Jurkat, Clone E6-1 (cell line): ENCODE measurements at places on chromosomes 6 and 20.
A peak's percentile ranks its signal among the peaks of the same experiment; 100 is the strongest.

- DNase-seq: no peak
Measured at GRCh38 chr6:129369737-129370136, 340.2 kb downstream of the ARHGAP18 start.

- DNase-seq: no peak
Measured at GRCh38 chr20:20199361-20200160, 147.2 kb downstream of the CFAP61 start.

GRCh38 chr6:158770533-158771330 is 48.4 kb downstream of the EZR start:
- no peak for DNase-seq

- DNase-seq: no peak
Measured at GRCh38 chr6:112269114-112269513, 14.7 kb upstream of the LAMA4 start.

GRCh38 chr6:80319196-80319595 is 212.7 kb downstream of the BCKDHB start:
- no peak for DNase-seq

GRCh38 chr20:17933711-17934110 is 34.9 kb downstream of the SNX5 start:
- DNase-seq: no peak

DNA sequence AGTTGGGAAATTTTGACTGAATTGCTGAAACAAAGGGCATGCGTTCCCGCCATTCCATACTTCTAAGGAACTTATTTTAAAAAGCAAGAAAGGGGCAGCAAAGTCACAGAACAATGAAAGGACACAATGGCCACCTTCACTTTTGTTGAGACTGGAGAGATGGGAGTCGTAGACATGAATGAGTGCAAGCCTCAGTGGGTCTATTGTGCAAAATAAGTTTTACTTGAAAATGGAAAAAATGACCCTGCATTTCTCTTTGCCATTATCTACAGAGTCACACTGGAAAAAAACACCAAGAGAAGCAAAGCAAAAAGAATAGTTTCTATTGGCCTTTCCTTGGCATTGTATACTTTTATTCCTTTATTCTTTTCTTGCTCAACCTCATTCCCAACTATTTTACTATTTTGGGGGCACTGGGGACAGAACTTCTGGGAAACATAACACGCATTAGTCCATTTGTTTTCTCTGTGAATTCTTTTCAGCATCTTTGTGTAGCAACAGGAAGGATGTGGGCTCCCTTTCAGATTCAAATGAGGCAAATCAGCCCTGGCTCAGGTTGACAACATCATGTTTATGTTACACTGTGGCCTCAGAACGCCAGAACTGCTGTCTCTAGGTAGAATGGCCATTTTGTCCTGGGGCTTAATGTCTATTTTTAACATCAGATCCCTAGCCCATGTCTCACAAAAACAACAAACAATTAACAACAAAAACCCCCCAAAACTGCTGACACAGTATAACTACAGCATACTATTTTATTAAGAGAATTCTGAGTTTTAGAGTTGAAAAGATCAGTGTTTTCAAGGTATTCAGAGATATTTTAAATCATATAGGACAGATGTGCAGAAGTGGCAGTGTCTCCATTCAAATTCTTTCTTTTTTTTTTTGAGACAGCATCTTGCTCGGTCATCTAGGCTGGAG is 122.2 kb downstream of the FYN start:
- DNase-seq: peak; percentile 79

- DNase-seq: no peak
Measured at GRCh38 chr20:64151633-64152530, 12.4 kb upstream of the MYT1 start.

DNA sequence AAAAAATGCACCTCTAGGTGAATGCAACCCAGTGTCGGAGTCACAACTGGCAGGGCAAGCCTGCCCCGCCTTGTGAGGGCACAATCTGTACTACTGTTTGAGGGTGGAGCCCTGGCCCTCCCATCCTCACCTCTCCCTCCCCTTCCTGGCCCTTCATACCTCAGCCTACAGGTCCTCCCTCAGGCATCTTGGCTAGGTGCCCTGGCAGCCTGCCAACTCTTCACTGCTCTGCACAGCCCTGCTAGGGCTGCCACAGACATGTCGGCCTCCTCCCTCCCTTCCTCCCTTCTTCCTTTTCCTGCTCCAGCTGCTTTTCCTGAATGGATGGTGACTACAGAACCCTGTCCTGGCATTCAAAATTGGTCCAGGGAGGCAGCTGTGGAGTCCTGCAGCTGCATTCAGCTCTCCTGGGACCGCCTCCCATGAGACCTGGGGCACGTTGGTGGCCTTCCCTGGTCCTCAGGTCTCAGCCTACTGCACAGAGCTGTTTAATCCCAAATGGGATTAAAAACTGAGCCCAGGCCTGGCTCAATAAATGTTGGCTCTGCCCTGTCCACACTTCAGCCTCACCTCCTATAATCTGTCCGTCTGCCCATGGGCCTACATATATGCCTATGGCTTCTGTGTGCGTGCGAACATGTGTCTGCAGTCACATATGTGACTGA is 52.7 kb downstream of the CDH22 start:
- DNase-seq: peak; percentile 55

DNA sequence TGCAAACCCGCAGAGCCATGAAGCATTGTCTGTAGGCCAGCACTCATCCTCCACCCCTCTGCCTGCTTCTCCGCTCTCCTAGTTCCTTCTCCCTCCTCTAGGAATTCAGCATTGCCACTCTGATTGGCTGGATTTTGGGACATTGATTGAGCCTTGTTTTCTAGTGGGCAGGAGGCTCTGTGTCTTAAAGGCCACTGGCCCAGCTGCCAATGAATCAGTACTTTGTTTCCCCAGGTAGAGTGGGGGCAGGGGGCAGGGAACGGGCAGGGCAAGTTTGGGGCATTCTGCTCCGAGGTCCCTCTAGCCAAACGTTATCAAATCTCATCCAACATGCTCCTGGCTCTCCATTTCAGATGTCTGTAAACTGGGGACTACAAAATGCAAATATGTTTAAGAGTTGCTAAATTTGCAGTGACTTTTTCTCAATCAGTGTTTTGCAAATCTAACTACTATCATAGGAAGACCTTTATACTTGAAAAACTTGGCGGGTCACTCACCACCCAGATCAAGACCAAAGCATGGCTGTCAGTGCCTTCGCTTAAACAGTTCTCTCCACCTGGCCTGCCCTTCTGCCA is 10.4 kb upstream of the BPI start:
- no peak for DNase-seq

DNA sequence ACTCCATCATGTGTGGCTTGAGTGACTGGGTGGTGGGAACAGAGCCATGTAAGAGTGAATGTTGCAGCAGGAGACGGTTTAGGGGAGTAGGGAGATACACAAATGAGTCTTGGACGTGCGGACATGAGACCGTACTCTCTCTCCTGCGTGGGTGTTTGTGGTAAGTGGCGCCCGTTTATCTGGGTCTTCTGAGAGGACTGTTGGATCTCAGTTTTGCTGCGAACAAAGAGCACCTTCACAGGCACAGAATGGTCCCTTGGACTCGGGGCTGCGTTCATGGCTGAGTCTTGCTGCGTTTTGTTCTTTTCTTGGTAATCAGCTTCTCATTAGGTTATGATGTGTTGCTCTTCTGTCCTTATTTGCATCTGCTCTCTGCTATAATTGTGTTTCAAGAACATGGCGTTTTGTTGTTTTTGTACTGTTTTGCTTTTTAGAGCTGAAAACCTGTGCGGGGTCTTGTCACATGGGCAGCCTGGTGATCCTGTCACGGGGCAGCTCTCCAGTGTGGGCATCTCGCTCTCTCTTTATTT is 28.5 kb downstream of the STK35 start:
- no peak for DNase-seq

DNA sequence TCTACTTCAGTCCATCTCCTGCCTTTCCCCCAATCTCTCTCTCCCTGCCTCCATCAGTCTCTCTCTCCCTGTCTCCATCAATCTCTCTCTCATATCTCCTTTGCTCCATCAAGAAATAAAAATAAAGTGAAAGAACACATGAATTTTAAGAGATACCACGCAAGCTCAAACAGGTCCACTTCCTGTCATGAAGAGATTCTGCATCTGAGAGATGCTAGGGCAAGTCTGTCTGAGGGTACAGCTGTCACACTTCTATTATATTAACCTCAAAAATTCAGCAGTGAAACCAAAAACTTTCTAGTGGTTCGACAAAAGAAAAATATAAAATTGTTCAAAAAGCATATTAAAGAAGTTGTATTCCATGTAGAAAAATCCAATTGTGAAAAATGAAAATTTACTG is 296.8 kb upstream of the RSPO3 start:
- no peak for DNase-seq

DNA sequence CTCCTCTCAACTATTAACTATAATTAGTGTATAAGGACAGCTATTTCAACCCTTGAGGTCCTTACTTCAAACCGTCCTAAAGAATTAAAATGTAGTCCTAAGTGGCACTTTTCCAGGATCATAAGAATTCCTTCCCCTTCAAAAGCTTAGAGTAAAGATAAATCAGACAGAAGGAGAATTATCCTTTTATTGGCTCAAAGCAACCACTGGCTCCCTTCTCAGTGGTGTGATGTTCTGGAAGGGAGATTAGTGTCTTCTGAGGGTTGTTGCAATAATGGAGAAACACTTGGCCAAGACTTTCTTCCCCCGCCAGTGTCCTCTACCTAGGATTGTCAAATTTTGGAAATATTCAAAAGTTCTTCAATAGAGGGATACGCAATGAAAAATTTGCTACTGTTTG is 89.1 kb upstream of the PLEKHG1 start:
- no peak for DNase-seq

DNA sequence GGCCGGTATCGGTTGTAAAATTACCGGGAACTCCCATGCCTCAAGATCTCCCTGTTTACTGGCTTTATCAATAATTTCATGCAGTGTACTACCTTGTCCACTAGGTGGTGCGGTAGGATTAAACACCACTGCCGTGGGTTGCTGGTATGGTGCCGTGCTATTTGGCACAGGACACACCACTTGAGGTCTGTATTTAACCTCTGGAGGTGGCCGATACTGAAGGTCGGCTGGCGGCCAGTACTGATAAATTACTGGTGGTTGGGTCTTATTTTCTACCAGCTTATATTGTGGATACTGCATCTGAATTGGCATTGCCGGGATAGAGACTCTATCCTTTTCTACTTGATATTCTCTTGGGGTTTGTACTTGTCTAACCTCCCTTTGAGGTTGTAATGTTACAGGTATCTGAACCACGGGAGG is 14.3 kb upstream of the PTCRA start:
- peak; percentile 77 for DNase-seq

DNA sequence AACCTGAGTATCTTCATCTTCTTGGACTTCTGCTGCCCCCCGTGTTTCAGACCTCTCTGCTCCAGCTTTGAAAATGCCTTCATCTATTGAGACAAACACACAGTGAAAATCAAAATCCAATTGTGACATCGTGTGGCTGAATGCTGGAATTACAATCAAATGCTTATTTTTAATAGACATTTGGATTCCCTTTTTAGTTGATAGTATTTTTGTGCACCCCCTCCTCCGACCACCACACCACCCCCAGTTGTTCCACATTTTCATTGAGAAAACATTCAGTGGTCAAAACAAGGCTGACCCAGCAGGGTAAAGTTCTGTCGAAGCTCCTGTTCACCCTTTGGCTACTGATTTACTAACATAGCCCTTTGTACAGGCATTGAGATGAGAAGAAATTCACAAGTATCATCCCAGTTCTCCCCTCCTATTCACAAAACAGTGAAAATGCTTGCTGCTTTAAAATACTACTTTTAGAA is 79.0 kb downstream of the NRSN1 start:
- peak; percentile 48 for DNase-seq

- DNase-seq: no peak
Measured at GRCh38 chr6:80886475-80886874, 780.0 kb downstream of the BCKDHB start.

DNA sequence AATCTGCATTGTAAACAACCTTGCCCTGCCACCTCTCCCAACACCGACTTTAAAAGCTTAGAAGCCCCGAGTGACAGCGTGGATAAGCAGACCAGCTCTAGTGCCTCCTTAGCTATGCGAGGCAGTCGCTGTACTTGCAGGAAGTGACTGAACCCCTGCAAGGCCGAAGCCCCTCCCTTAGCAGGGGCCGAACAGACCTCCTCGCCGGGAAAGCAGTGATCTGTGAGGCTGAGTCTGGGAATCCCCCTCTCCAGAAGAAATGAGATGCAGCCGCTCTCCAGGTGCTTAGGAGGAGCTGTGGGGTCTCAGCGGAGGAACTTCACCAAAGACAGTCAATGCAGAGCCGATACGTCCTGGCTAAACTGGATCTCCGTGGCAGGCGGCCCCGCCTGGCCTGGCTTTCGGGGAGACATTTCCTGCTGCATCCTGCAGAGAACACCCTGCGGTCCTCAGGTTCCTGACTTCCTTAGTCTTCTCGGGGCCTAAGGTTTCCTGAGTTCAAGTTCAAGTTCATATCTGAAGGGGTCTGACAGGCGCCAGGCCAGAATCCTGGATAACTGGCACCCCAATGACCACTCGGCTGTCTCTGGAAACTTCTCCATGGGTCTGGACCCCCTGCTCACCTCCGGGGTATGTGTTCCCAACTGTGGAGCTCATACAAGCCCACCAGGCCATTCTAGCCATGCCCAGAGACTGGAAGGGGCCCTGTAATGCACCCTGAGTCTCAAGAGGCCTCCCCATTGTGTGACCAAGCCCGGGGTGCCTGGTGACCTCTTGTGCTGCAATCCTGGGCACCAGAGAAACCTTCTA is 20.4 kb upstream of the FRMD1 start:
- no peak for DNase-seq

- DNase-seq: no peak
Measured at GRCh38 chr20:51554538-51555165, 12.1 kb upstream of the NFATC2 start.

DNA sequence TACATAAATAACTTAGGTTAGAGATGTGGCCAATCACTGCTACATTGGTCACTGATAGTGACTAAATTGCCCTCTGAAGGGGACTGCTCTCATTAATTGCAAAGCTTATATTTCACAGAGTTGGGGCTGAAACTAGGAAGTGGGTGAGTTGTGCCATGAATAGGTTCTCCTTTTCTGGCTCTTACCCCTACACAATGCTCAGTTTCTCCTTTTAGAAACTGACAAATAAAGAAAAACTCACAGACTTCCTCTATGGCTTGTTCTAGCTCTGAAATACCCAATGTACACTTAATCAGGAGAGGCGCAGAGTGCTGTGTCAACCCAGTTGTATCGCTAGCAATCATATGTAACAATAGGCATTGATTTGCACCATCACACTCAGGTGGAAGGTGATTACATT is 41.2 kb upstream of the PROKR2 start:
- no peak for DNase-seq

DNA sequence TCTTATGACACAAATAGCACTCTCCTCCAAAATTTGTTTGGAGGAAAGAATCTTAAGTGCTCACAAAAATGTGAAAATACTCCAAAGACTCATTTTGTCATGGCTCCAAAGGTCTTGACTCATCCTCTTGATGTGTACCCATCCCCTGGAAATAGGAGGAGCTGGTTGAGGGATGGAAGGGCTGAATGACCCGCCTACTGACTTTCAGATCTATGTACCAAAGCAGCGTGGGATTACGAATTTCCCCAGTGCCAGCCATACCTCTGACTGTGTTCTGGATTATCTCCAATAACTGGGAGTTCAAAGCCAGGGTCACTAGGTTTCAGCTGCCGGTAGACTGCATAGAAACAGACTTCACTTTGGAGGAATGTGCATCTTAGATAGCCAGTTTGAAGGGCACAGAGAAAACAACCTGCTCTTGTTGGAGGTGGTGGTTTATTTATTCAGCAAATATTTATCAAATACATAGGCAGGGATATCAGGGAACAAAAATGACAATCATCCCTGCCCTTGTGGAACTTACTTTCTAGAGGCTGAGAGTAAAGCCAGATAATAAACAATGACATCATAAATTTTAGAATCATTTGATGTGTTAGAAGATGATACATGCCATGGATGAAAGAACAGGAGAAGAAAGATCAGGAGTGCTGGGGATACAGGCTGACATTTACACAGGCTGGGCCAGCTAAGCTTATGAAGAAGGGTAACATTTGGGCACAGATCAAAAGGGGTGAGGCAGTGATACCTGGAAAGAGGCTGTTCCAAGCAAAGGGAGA is 246.6 kb downstream of the TBXT start:
- no peak for DNase-seq
